ENCODE measurements at places on chromosomes 6 and 20. TPM values are rescaled to one million over a fixed set of nuclear protein-coding genes. Genes with fewer than 3 reads are reported as not detected.

Gene GPR31
- total RNA-seq = not detected

DNA sequence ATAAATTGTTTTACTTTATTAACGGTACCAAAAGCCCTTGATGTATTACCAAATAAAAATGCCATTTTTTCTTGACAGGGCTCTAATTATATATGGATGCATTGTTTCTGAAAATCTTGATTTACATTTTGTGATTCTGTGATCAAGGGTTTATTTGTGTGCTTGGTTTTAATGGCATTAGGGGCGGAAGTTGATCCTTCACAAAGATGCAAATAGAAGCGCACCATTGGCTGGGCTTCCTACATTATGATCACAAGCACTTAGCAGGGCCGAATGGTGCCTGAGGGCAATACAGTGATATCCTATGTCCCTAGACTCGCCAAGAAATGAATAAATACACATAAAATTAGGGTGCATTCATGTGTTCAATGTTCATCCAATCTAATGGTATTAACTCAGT lies 172.9 kb upstream of the UST start:
- DNase-seq = no peak

Gene NHSL1
- total RNA-seq = 73.6 TPM

GRCh38 chr20:10360878-10361277 lies 73.1 kb downstream of the MKKS start:
- no peak for DNase-seq

Measured in mesothelial cell of epicardium (in vitro differentiated cells).